ENCODE measurements at places on chromosomes 3 and 15. TPM values are rescaled to one million over a fixed set of nuclear protein-coding genes. Genes with fewer than 3 reads are reported as not detected.

HYAL1 gene
- 0.66 TPM for total RNA-seq

PRKCD gene
- total RNA-seq: 5.9 TPM

AP3B2 gene
- total RNA-seq: 0.22 TPM

PGBD4 gene
- 2.6 TPM for total RNA-seq

SYNPR gene
- total RNA-seq: not detected

MCF2L2 gene
- 0.66 TPM for total RNA-seq

IP6K1 gene
- total RNA-seq: 30.5 TPM

TRH gene
- not detected for total RNA-seq

ZNF660 gene
- total RNA-seq: 1.7 TPM

ANKRD34C gene
- total RNA-seq: not detected

SERP1 gene
- 276 TPM for total RNA-seq

CHRNB4 gene
- total RNA-seq: not detected

ALDH1A2 gene
- 10.9 TPM for total RNA-seq

KPNA4 gene
- 36.6 TPM for total RNA-seq

ROPN1 gene
- not detected for total RNA-seq

ARRDC4 gene
- total RNA-seq: 8.4 TPM

MED12L gene
- total RNA-seq: 0.25 TPM

WNT5A gene
- 4.4 TPM for total RNA-seq

PTH1R gene
- 1.00 TPM for total RNA-seq

C3orf20 gene
- total RNA-seq: not detected

SPSB4 gene
- total RNA-seq: not detected

BLM gene
- 9.7 TPM for total RNA-seq

APOD gene
- total RNA-seq: 0.11 TPM

THBS1 gene
- 214 TPM for total RNA-seq

EIF4E3 gene
- total RNA-seq: 1.2 TPM

MEX3B gene
- 2.2 TPM for total RNA-seq

TMOD2 gene
- total RNA-seq: 13.4 TPM

FEZF2 gene
- not detected for total RNA-seq

LRRC31 gene
- total RNA-seq: not detected

FANCD2 gene
- total RNA-seq: 43.9 TPM

MPI gene
- total RNA-seq: 59.5 TPM

ATP10A gene
- 0.66 TPM for total RNA-seq

CLSTN2 gene
- 1.00 TPM for total RNA-seq

CCDC13 gene
- 0.33 TPM for total RNA-seq

C3orf33 gene
- 3.8 TPM for total RNA-seq

HMCES gene
- 33.1 TPM for total RNA-seq

CCR1 gene
- total RNA-seq: 0.87 TPM

SLC2A2 gene
- total RNA-seq: not detected

LNP1 gene
- 5.8 TPM for total RNA-seq

FGF12 gene
- total RNA-seq: 0.22 TPM

TAGLN3 gene
- 29.5 TPM for total RNA-seq

SNX33 gene
- total RNA-seq: 11.2 TPM

Measured in uterine smooth muscle cell (primary cell).